ENCODE measurements at places on chromosomes 6 and 20.

- DNase-seq = no peak
These were observed 372.8 kb downstream of the BTBD9 start for GRCh38 chr6:38266921-38267354.

- DNase-seq = no peak
These were observed 70.9 kb downstream of the LCA5 start for GRCh38 chr6:79466207-79466834.

- no peak for DNase-seq
These were observed 50.1 kb upstream of the ARMC2 start for GRCh38 chr6:108797951-108798669.

DNA sequence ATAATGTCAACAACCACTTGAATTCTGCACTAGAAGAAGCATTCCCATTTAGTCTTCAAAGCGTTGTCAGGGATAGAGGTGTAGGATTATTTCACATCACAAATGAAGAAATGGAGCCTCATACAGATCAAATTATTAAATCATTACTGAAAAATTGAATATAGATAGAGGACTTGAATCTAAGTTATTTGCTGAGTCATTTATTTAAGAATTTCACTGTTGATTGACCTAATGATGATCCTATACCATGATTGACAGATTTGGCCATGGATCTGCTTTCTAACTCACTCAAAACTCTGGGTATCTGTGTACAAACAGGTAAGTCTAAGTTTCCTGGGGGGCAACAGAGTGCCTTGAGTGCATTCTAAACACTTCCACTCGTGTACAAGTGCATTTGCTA, 215.9 kb downstream of the BTBD3 start:
- DNase-seq = no peak

- no peak for DNase-seq
These were observed 91.7 kb downstream of the CD24 start for GRCh38 chr6:106882601-106883518.

- DNase-seq = no peak
These were observed 1.7 kb downstream of the TNXB start for GRCh38 chr6:32107406-32107805.

- DNase-seq = no peak
These were observed 120.0 kb downstream of the SLC16A10 start for GRCh38 chr6:111207141-111207858.

DNA sequence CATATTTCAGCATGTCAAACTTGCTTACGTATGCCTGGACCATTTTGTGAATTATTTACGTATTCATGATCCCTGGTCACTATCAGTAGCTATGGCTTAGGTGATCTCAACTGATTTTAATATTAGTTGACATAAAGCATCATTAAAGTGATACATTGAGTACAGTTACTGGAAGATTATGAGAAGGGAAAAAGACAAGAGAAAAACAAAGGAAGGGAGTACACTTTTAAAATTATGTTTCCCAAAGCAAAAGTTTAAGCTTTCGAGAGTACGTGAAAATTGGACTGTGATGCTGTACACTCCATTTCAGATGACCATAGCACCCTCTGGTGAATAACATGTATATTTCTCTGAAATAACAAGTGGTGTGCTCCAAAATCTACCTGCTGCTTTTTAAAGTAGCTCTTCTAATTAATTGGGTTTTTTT, 215.0 kb upstream of the HSF2 start:
- DNase-seq = no peak

DNA sequence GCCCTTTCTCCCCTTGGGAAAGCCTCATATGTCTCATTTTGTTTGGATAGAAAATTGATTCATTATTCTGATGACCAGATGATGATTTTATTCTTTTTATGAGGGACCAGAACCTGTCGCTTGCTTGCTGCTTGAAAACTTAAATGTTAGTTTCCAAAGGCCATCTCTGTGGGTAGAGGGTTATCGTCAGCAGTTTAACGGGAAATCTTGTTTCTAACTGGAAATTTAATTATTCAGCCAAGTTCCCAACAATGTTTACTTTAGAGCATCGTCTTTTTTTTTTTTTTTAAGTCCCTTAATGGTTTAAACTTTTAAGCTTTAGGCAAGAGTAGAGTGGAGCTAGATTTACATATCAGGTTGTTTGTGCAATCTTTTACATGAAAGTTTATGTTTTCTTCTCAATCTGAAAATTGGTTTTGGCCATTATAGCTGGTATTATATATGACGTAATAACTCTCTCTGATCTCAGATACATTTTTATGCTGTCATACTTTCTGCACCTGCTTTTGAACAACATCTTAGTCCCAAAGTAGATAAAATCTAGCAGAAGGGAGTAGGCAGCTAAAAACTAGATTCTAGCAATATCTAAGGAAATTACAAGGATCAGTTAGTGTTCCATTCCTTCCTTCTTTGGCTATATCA, 93.9 kb downstream of the FOXO3 start:
- no peak for DNase-seq

Measured in 8988T (cell line).